ENCODE measurements at places on chromosomes 5 and 9.

DNA sequence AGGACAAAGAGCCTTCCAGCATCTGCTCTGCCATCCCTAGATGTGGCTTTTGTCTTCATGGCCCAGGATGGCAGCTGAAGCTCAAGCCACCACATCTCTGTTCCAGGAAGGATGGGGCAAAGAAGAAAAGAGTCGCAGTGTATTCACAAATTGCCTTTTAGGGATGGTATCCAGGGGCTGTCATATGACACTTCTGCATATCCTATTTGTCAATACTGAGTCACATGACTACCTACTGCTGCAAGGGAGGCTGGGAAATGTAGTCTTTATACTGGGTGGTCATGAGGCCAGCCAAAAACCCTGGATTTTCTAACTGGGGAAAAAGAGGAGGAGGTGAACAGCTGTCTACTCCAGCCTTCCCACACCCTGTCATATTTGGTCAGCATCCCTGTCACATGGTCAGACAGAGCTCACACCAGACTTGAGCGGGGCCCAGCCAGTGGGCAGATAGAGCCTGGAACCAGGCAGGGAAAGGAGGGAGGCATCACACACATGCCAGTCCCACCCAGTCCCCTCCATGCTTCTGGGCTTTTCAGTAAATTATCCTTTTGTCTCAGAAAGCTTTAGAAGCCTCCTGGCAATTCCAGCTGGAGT lies 52.0 kb downstream of the OLFM1 start:
- DNase-seq = no peak

DNA sequence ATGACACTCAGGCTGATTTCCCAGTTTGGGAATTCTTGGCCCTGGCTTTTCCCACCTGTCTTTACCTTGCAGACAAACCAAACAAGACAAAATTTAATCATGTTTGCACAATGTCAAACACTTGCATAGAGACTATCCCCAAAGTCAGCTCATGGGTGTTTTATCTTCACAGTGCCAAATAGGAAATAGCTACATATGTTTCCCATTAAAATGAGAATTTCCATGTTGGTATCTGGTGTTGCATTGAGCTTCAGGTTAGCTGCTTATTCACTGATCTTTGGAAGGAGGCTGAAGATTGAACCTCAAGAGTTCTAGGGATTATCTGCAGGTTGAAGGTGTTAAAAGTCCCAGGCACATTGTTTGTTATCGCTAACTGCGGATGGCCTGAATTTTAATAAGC lies 19.5 kb downstream of the MAP1B start:
- DNase-seq = no peak

DNA sequence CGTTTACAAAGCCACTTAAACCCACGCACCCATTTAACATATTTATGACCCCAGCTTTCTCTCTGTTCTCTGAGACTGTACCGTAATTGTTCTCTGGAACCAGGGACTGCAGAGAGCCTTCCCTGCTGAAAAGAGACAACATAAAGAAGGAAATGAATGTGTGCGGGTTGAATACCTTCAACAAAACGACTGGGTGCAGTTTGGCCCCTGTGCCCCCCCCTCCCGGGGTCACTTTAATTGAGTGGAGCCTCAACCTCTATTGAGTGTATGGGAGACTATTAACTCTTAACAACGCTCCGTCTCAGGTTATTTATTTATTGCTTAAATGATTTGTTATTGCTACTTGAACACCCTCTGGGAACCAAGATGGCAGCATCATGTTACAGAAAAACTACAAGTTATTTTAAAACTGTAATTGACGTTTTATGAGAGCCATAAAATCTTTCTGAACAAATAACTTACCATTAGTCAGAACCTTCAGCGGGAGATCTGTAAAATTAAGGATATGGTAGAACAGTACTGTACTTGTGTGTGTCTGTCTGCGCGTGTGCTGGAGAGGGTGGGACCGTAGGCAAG lies 70.6 kb downstream of the GAS1 start:
- DNase-seq = no peak

DNA sequence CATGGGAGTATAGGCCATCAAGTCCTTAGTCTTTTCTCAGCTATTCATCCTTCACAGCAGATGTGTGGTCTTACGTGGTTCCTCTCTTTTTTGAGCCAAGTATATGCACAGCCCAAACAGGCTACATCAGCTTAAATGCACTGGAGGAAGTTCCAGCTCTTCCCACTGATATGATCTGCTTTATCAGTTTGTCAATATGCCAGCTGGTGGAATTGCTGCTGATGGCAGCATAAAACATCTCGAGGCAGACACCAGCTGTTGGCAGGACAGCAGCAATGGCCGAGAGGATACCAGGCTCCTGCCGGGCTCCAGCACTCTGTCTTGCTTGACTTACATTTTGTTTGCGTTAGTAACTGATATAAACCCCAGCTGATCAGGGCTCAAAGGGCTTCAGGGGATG lies 143.4 kb downstream of the TENT4A start:
- no peak for DNase-seq

DNA sequence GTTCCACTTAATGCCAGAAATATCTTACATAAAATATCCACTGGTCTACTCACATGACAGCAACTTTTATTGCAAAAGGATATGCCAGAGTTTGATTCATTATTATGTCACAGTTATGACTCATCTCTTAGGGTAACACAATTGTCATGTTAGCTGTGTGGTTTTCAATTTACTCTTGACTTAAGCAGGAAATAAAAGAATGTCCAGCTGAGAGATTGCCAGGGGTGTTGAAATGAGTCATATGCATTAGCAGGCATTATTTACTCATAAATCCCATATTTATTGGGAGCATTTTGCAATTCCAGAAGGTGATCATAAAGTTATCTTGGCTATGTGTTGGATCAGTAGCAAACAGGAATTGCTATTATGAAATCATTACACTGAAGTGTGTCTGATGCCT lies 1164.6 kb upstream of the CDH18 start:
- DNase-seq = no peak

DNA sequence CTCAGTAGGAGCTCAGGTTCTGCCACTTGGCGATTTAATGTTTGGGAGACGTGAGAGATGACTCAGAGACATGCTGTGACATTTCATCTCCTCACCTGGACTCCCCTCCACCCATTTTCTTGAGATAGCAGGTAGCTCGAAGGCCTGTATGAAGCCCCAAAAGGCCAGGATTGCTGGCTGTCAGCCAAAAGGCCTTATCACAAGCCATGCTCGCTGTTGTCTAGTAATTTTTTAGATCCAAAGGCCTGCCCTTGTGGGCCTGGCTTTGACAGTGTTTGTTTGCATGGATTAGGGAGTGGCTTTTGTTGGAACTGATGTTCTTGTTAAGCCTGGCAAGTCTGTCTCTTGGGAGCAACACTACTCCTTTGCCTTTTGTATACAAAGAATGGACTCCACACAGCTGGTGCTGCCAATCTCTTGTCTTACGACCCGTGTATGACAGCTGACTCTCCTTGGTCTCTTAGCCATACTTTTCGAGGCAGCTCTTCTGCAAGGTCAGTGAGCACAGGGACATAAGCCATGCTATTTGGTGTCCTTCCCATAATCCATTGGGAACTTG lies 22.7 kb downstream of the CAVIN4 start:
- no peak for DNase-seq

GRCh38 chr9:126745574-126746411 lies 59.0 kb upstream of the ZBTB43 start:
- DNase-seq = no peak

- no peak for DNase-seq
These were observed 29.4 kb upstream of the GDNF start for GRCh38 chr5:37869216-37869615.

DNA sequence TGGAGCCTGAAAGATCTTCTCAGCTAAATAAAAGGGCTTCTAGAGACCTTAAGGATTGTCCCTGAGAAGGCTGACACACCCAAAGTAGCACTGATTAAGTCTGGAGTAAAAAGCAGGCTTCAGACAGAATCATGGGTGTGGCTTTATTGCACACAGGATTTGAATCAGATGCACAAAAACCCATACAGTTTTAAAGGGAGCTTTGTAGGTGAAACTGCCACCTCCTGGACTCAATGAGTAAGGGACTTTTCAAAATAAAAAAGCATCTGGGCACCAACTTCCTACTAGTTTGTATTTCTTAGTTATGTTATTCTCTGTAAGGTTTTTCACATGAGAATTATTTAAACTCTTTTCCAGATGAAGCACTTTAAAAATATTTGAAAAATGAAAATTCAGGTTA lies 129.4 kb downstream of the EDIL3 start:
- no peak for DNase-seq

GRCh38 chr5:130116462-130116861 lies 212.2 kb downstream of the CHSY3 start:
- DNase-seq = no peak

- DNase-seq = peak; percentile 42
These were observed 1.3 kb downstream of the SEMA5A start for GRCh38 chr5:9544502-9545135.

- peak; percentile 13 for DNase-seq
These were observed 94.4 kb upstream of the IFNE start for GRCh38 chr9:21576331-21577189.

DNA sequence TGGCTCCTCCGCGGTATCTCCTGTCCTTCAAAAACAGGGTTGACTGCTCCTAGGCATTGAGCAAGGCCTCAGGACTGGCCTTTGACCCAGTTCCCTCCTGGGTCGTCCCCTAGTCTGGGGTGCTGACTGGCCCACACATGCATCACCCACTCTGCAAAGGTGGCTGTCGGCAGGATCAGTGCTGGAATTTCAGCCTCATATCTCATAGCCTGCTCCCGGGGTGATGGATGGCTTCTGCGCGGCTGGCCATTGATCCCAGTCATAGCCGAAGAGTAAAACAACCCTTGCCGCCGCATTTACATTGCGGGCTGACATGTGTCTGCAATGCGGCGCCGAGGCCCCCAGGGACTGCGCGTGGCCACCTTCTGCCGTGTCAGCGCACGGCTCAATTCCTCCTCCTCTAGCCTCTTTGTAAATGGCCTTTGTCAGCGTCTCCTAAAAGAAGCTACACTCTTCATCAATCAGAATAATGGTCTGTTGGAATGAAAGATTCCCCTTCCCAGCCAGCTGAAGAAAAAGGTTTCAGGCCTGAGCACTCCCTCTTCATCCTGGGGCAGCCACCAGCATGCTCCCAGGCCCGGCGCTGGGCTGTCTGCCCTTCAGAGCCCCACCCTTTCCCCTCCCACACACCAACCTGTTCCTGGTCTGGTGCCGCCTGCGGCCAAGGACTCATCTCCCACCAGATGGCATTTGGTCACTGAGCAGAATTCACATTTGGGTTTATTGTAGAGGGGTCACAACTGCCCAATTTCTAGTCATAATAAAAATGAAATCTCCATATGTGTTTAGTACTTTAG lies 159.0 kb downstream of the PJA2 start:
- DNase-seq = no peak

DNA sequence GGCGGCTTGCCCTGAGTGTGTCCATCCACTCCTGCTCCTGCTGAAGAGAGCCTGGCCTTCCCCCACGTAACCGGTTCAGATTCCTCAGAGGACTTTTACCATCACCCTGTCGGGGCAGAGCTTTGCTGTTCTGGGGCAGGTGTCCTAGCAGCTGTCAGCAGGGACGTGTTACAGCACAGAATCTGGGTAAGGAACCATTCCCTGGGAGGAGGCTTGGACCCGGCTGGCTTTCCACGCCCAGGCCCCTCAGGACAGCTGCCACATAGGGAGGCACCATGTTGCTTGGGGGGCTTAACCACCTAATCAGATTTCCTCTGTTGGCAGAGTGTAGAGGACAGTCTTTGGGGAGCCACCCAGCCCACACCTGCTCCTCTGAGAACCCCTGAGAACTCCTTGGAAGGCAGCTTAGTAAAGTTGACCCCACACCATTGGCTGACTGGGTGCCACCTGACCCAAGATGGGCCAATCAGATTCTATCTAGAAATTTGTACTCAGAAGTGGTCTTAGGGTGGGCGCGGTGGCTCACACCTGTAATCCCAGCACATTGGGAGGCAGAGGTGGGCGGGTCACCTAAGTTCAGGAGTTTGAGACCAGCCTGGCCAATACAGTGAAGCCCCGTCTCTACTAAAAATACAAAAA lies 23.3 kb upstream of the EEIG1 start:
- no peak for DNase-seq

GRCh38 chr9:5436441-5436840 lies 1.3 kb downstream of the PLGRKT start:
- DNase-seq = no peak

DNA sequence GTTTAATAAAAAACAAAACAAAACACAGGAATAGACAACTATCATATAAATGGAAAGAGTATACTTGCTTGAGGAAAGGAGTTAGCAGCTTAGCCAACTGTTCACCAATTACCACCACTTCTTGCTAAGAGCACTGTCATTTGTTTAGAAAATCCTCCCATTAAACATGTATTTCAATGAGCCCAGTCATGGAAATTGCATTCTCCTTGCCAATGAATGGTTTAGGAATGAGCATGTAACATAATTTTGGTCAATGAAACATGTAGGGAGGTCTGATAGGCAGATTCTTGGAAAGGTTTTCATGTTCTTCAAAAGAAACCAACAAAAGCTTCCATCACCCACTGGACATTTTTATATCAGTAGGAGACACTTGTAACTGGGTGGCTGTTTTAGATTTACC lies 502.8 kb upstream of the PAPPA start:
- DNase-seq = no peak
